ENCODE measurements at places on chromosomes 1 and 21.

GRCh38 chr1:206899717-206900116 lies 2.5 kb downstream of the IL24 start:
- DNase-seq: no peak

GRCh38 chr1:98260839-98261238 lies 340.0 kb upstream of the DPYD start:
- DNase-seq: no peak

- DNase-seq: no peak
Measured at GRCh38 chr1:51750729-51751128, 127.8 kb downstream of the NRDC start.

GRCh38 chr1:53083636-53084588 lies 21.9 kb downstream of the PODN start:
- no peak for DNase-seq

DNA sequence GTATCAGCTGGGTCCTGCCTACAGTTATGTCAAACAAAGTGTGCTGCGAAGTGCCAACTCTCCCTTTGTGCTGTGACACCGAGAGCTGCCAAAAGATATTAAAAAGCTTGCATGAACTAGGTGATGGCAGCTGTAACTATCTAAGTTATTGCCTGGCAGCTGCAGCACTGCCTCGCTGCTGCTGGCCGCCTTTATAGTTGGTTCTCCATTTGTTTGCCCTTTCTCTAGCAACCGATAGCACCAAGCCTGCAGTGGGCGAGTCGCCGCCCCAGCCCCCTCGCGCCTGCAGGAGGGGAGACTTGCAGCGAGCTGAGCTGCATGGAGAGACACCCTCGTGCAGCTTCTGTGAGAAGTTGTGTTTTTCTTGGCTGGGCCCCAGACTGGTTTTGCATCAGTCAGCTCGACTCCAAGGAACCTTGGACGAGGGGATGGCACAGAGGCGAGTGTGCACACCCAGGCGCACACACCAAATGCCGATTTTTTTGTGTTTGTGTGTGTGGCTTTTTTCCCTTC lies 330.6 kb downstream of the RPS6KC1 start:
- DNase-seq: peak; percentile 16

GRCh38 chr1:224211206-224211962 lies 28.3 kb downstream of the DEGS1 start:
- peak; percentile 79 for DNase-seq

GRCh38 chr1:198483645-198484044 lies 56.8 kb downstream of the ATP6V1G3 start:
- DNase-seq: no peak

GRCh38 chr1:82923931-82924330 lies 1075.0 kb downstream of the TTLL7 start:
- DNase-seq: no peak

GRCh38 chr1:46526013-46526690 lies 25.3 kb downstream of the KNCN start:
- no peak for DNase-seq

DNA sequence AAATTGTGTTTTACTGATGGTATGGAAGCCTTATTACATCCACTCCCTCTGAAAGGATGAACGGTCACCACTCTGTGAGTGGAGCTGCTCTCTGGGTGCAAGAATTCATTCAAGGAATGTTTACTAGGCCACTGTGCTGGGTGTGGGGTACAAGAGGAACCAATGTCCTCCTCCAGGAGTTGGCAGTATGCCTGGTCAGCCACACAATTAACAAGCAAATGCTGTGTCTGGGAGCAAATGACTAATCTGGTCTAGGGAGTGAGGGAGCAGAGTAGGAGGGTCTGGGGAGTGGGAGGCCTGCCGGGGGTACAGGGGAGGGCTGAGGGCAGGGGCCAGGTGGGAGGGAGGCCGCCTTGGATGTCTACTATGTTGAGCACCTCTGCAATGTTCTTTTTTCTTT lies 27.2 kb upstream of the TDRD10 start:
- peak; percentile 84 for DNase-seq

GRCh38 chr1:53031732-53032131 lies 30.3 kb upstream of the PODN start:
- no peak for DNase-seq

All from astrocyte of the spinal cord (primary cell).